Islet precursor cell (in vitro differentiated cells): ENCODE measurements at places on chromosomes 16 and 17.

DNA sequence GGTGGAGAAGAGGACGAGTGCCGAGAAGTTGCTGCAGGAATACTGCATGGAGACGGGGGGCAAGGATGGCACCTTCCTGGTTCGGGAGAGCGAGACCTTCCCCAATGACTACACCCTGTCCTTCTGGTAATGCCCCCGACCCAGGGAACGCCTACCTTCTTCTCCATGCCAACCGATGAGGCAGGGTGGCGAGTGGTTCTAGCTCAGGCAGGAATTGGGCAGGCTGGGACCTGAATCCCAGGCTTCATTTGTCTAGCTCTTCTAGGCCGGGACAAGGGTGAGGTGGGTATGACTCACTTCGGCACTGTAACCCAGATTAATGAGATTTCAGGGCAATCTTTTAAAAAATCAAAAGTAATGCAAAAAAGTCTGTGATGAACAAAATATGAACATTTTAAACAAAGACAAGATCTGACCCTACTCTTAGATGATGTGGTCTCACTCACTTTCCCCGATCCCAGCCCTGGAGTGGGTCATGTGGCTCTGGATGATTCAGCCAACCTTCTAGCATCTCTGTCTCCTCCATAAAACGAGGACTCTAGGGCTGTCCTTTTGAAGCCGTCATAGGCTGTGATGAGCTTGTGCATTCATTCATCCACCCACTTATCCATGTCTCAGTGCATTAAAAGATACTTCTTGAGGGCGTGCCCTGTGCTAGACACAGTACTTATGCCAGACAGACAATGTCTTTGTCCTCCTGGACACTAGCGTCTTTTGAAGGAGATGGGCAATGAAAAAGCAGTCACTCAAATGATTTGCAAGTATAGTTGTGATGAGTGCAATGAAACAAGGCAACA is 102.6 kb downstream of the SDR42E1 start:
- no peak for DNase-seq

GRCh38 chr17:5881849-5882248 is 188.3 kb upstream of the WSCD1 start:
- no peak for DNase-seq

DNA sequence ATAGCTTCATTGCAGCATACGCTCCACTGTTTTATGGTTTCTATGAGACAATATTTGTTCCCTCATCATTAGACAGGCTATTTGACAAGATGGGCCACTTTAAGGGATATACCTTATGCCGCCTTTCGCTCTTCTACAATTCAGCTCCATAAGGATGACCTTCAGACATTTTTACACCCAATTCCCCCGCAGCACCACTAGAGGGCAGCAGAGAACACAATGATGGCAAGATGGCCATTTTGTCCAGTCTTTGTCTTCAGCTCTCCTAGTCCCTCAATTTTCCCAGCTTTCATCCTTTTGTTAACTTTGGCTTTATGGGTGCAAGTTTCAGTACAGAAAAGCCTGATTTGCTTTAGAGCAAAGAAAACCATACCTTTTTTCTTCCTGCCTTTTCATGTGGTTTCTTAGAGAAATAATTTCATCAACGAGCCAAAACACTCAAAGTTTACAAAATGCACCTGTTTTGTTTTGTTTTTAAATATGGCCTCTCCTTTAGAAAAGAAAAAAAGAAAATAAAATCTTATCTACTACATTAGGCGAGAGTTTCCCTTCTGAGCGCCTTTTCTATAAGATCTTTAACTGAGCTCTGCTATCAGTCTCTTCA is 355.3 kb downstream of the TOX3 start:
- DNase-seq, result peak; percentile 77

DNA sequence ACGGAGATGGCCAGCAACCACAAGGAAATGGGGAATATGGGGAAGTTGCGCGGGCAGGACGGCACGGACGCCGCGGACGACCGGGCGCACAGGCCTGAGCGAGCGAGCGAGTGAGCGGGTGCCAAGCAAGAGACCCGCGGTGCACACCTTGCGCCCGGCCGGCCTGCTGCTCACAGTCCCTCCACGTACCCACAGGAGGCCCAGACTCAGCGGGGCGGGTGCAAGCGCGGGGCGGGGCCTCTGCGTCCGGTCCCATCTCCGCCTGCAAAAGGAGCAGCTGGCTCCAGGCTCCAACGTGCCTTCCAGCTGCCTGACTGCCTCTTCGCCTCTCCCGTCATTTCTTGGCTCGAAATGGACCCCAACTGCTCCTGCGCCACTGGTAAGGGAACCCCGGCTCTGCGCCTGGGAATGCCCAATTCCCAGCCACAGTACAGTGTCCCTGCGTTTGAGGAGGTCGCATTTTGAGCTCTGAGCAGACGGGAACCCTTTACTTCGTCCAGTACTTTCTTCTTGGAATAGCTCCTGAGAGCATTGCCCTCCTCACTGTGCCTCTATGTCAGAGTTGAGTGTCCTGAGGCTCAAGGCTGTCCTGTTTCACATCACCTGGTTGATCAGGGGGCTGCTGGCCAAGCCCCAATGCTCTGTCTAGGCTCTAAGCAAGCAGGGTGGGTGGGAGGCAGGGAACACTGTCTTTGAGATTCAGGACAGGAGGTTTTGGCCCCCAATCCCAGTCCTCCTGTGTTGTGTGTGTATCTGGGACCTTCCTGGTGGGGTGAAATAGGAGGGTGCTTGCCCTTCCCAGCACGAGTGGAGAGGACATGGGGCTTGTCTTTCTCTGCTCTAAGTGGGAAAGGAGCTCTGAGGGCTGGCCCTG is 8.1 kb upstream of the MT1E start:
- peak; percentile 86 for DNase-seq

- DNase-seq, result no peak
Measured at GRCh38 chr17:6435051-6435450, at the start of gene AIPL1. Gene AIPL1 (minus strand): TSS chr17:6435121. CDS start chr17:6435104, 17 bp downstream.

GRCh38 chr17:50134206-50135110 is 4.5 kb upstream of the SAMD14 start:
- DNase-seq, result peak; percentile 82

- no peak for DNase-seq
Measured at GRCh38 chr16:48276102-48276501, 28.8 kb upstream of the ABCC11 start.

- DNase-seq, result peak; percentile 90
Measured at GRCh38 chr17:67245694-67246402, 852 bp upstream of the HELZ start.

GRCh38 chr17:49572226-49572625 is 3.4 kb upstream of the NXPH3 start:
- DNase-seq, result no peak

- peak; percentile 79 for DNase-seq
Measured at GRCh38 chr17:76204277-76204676, 36.0 kb downstream of the RNF157 start.

DNA sequence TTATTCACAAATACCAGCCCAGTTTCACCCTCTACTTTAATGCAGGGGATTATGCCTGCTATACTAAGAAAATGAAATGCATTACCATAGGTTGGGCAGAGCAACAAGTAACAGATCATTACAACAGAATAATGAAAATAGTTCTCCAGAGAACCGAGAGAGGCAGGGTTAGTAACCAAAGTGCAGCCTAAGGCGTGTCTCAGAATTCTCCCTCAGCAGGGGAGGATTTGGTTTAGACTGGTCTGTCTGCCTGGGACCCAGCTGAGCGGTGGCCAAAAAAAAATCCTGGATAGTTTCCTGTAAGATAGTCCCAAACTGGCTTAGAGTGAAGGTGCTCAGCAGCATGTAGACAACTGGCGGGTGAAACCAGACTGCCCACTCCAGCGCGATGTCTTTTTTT is 30.8 kb upstream of the ADCY7 start:
- no peak for DNase-seq

DNA sequence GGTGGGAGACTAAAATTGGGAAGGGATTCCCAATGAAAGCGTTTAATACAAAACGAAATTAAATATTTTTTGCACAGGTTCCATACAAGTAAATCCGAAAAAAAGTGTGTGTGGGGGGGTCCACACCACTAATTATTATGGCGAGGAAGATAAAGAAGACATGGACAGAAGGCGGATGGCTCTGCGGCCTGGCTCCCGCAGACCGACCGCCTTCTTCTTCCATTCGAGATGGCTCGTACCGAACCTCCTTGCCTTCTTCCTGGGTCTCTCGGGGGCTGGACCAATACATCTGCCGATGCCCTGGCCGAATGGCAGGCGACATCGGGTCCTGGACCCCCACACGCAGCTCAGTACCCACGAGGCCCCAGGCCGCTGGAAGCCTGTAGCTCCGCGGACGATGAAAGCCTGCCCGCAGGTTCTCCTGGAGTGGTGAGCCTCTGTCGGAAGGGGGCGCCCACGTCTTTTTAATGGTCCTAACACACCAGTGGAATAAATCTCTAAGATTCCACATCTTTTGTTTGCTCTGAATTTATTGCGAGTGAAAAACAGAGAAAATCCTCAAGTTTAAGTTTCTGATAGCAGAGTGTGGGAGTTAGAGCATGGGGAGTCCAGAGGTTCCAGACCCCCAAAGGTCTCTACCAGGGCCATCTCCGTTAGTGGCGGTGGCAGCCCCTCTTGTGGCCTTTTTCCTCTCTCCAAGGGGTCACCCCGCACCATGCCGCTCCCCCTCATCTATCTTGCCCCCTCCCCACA is 1.4 kb downstream of the PRAC2 start:
- peak; percentile 93 for DNase-seq

DNA sequence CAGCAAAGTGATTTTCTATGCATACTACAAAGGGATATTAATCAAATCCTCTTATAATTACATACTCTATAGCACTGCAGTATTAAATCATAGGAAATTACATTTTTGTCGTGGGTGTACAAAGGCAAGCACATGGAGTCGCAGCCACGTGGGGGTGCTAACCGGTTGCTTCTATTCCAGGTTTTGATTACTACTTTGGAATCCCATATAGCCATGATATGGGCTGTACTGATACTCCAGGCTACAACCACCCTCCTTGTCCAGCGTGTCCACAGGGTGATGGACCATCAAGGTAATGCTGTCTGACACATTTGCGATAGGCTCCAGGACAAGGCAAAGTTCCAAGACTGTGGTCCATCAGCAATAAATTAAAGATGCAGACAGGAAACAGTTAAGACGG is 60.1 kb downstream of the ARSG start:
- DNase-seq, result no peak

GRCh38 chr17:49015179-49015923 is 18.2 kb downstream of the IGF2BP1 start:
- DNase-seq, result peak; percentile 44

DNA sequence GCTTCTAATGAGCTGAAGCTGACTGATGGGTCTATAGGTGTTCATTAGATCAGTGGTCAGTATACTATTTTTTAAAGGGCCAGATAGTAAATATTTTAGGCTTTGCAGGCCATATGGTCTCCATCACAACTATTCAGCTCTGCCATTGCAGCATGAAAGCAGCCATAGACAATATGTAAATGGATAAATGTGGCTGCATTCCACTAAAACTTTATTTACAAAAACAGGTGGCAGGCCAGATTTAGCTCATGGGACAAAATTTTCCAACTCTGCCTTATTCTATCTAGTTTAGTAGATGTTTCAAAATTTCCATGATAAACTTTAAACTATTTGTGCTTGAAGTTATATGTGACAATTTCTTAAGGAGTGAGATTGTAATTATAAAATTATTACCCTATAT is 339.3 kb downstream of the ABCC12 start:
- DNase-seq, result no peak

DNA sequence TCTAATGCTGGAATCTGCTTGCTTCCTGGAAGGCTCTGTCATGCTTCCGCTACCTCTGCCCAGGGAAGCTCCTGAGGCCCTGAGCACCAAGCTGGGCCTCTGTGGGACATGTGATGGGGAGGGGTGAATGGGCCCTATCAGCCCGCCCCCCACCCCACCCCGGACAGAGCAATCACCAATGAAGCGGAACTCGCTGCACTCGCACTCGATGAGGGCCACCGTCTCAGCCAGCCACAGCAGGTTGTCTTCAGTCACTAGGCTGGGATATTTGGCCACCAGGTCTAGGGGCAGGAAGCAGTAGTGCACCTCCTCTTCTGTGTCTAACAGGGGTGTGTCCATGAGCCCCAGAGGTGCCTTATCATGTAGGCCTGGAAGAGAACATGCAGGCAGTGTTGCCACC is 23.6 kb downstream of the KCTD19 start:
- DNase-seq, result no peak

- DNase-seq, result peak; percentile 75
Measured at GRCh38 chr16:77991701-77992100, 30.6 kb upstream of the CLEC3A start.

GRCh38 chr17:71902894-71903506 is 217.8 kb upstream of the SOX9 start:
- DNase-seq, result no peak

- DNase-seq, result no peak
Measured at GRCh38 chr17:61624951-61625350, 33.9 kb upstream of the NACA2 start.

DNA sequence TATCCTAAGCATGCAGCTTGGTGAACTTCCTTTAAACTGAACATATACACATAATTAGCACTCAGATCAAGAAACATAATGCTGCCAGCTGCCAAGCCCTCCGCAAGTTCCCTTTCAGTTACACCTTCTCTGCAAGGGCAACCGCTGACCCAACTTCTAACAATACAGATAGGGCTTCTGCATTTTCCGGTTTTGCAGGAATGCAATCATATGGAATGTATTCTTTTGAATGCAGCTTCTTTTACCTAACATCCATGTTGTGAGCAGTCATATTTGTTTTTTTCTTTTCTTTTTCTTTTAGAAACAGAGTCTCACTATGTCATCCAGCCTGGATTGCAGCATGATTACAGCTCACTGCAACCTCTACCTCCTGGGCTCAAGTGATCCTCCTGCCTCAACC is 110.7 kb downstream of the GSG1L start:
- no peak for DNase-seq

- DNase-seq, result peak; percentile 71
Measured at GRCh38 chr17:8003594-8004181, 1.3 kb downstream of the GUCY2D start.

DNA sequence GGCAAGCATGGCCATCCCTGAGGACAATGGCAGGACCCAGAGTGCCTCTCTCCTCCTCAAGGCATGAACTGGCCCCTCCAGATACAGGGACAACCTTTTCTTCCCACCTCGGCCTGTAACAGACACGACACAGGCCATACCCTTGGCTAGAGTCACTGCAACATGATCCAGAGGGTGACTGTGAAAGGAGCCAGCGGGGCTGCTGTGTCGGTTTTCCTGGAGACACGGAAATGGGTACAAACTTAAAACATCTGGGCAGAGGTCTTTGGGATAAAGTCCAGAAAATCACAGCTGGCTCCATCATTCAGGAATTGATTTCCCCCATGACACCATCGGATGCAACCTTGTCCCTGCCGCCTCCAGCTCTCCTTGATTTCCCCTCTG is 5.3 kb downstream of the CEP295NL start:
- DNase-seq, result no peak
